ENCODE measurements at places on chromosomes 11 and 22. TPM values are rescaled to one million over a fixed set of nuclear protein-coding genes. Genes with fewer than 3 reads are reported as not detected.
A peak's percentile ranks its signal among the peaks of the same experiment; 100 is the strongest.

The DNAJC4 gene
- 22.7 TPM for total RNA-seq

The MRPL11 gene
- 32.7 TPM for total RNA-seq

The GRAP2 gene
- total RNA-seq: 6.9 TPM

The NFAM1 gene
- 14.4 TPM for total RNA-seq

The GCAT gene
- total RNA-seq: 17.2 TPM

The OR51E2 gene
- total RNA-seq: not detected

The C22orf15 gene
- 18.7 TPM for total RNA-seq

DNA sequence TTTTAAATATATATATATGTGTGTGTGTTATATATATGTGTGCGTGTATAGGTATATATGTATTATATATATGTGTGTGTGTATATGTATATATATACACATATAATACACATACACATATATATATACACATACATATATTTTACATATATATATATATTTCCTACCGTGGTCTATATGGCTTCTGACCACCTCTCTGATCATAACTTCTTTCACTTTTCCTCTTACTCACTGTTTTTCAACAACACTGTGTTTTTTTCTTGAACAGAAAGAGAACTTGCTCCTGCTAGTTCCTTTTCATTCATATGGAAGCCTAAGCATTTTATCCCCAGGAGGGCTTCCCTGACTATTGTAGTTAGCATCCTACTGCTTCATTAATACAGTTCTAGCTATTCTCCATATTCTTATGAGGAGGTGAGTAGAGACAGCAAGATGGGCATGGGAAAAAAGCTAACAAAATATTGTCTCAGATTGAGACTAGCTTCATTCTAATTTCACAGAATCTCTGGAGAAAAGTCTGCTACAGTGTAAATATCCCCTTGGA lies 38.5 kb upstream of the CTSC start:
- no peak for DNase-seq
- H3K27me3 ChIP-seq: no peaks in the 10 kb centered on the region
- no peaks in the 10 kb centered on the region for H3K4me1 ChIP-seq

GRCh38 chr22:30947816-30948454 lies 20.6 kb downstream of the MORC2 start:
- peaks cover 3% of the 10 kb centered on the region for H3K4me1 ChIP-seq
- DNase-seq: no peak
- peak overlapping the region; percentile 23 for H3K27ac ChIP-seq
- H3K4me3 ChIP-seq: no peak overlapping the region

DNA sequence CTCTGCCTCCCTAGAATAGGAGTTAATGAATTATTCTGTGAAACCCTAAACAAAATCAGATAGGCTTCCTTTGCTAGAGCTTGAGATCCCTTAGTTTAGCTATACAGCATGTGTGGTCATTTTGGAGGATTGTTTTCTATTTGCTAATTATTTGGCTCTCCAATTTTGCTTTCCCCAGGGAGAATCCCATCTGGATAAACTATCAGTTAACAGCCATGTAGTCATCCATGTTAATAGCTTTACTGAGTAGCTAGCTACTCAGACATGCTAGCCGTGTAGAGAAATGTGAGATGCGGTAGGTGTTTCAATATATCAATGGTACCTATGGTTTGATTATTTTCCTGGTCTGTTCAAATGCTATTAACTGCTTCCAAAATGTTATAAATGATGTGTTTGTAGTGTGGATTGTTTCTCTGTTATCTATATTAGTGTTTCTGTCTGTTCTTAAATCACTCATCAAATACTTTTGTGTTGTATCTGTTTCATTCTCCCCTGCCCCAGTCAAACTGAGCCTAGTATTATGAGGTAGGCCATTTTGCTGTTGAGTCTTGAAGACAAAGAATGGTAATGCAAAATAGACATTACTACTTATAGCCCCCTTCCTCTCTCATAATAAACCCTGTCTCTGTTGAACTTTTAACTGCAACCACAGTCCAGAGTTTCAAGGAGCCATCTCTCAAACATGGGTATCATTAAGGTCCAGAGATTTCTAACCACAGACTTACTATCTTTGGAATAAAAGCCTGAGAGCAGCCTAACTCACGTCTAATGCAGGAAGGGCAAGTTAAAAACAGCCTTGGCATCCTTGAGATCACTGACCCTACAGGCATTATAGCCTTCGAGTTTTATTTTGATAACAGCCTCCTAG lies 56.1 kb upstream of the GRAMD1B start:
- H3K27me3 ChIP-seq: no peaks in the 10 kb centered on the region
- no peaks in the 10 kb centered on the region for H3K36me3 ChIP-seq
- peak overlapping the region; percentile 87 for H3K27ac ChIP-seq
- H3K4me3 ChIP-seq: no peak overlapping the region

GRCh38 chr11:73667891-73668290 lies 21.5 kb downstream of the PLEKHB1 start:
- DNase-seq: no peak
- H3K4me3 ChIP-seq: no peak overlapping the region
- H3K27ac ChIP-seq: no peak overlapping the region
- no peaks in the 10 kb centered on the region for H3K36me3 ChIP-seq

- no peaks in the 10 kb centered on the region for H3K36me3 ChIP-seq
- no peaks in the 10 kb centered on the region for H3K27me3 ChIP-seq
- DNase-seq: no peak
- no peak overlapping the region for H3K27ac ChIP-seq
These were observed 231.6 kb downstream of the OPCML start for GRCh38 chr11:133300666-133301065.

DNA sequence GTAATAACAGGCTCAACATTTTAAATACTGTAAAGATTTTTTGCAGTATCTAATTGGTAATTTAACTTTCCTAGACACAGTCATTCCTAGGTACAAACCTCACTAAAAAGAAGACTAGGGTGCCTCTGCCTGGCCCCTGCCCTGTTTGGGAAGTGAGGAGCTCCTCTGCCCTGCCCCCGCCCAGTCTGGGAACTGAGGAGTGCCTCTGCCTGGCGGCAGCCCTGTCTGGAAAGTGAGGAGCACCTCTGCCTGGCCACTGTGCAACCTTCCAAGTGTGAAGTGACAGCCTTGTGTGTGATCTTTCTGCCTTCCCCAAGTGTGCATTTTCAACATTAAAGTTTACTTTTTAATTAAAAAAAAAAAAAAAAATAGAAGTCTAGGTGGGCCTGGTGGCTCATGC lies 4.2 kb downstream of the CHORDC1 start:
- no peak overlapping the region for H3K27ac ChIP-seq
- no peaks in the 10 kb centered on the region for H3K27me3 ChIP-seq
- no peak overlapping the region for H3K4me3 ChIP-seq
- no peak for DNase-seq

DNA sequence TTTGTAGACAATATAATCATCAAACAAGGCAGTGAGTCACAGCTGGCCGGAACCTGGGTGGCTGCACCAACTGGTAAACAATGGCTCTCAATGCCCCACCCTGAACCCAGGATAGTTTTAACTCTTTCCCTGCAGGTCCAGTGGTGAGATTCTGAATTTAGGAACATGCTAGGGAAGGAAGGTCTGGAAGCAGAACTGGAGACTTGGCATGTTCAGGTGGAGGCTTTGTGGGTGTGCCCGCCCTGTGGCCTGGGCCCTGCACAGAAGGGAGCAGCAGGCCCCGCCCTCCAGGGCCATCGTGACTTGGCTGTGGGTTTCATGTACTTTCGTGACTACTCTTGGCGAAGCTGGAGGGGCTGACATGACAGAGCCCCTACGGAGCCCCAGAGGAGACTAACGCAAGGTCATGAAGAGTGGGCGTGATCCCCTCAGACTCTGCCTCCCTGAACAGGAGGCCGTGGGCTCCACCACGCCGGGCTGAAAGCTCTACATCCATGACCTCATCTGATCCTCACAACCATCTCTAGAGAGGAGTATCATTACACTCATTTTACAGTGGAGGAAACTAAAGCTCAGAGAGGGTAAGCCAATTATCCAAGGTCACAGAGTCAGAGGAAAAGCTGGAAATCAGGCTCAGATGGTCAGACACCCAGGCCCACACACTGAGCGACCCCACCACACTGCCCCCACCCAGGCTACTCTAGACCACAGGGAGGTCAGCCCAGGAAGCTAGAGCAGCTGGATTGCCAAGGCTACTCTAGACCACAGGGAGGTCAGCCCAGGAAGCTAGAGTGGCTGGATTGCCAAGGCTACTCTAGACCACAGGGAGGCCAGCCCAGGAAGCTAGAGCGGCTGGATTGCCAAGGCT lies 27.3 kb downstream of the MAFF start:
- no peaks in the 10 kb centered on the region for H3K27me3 ChIP-seq
- no peaks in the 10 kb centered on the region for H3K4me1 ChIP-seq
- peak; percentile 24 for DNase-seq
- H3K4me3 ChIP-seq: no peak overlapping the region

GRCh38 chr22:26672060-26672471 lies 14.7 kb downstream of the MIAT start:
- DNase-seq: no peak
- H3K4me3 ChIP-seq: no peak overlapping the region
- H3K27me3 ChIP-seq: peaks cover 2% of the 10 kb centered on the region
- no peaks in the 10 kb centered on the region for H3K36me3 ChIP-seq
- H3K4me1 ChIP-seq: peaks cover 11% of the 10 kb centered on the region

- no peak overlapping the region for H3K27ac ChIP-seq
- no peaks in the 10 kb centered on the region for H3K4me1 ChIP-seq
- no peaks in the 10 kb centered on the region for H3K27me3 ChIP-seq
- no peaks in the 10 kb centered on the region for H3K36me3 ChIP-seq
- no peak for DNase-seq
These were observed 1717.1 kb upstream of the RAG2 start for GRCh38 chr11:38315151-38315550.

DNA sequence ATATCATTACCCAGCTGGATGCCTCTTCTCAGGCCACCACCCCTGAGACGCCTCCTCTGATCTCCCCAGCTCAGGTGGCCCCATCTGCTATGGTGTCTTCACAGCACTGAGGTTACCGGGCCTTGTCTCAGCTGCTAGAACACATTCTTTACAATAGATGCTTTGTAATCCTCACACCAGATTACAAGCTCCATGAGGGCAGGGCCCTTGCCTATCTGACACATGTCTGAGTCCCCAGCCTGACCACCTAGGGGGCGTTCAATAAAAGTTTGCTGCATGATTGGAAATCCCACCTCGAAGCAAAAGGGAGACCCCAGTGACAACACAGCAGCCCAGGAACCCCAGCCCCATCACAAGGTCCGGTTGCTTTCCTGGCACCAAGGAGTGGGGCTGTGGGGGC lies 2.0 kb downstream of the MACROD1 start:
- peaks cover 11% of the 10 kb centered on the region for H3K4me1 ChIP-seq
- H3K4me3 ChIP-seq: no peak overlapping the region
- no peaks in the 10 kb centered on the region for H3K36me3 ChIP-seq
- H3K27ac ChIP-seq: peak overlapping the region; percentile 4

DNA sequence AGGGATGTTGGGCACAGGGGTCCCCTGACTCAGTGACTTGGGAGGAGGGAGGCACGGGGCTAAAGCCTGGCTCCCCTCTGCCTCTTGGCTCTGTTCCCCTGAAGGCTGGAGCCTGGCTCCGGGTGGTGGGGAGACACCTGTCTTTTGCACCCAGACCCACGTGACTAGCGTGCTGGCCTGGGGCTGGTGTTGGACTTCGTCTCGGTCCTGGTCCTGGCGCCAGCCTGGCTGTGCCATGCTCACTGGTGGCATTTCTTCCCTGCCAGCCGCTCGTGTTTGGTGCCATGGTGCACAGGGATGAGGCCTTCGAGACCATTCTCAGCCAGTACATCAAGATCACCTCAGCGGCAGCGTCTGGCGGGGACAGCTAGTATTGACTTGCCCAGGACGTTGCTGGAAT lies 56.7 kb downstream of the GRAMD4 start:
- no peak for DNase-seq
- H3K36me3 ChIP-seq: no peaks in the 10 kb centered on the region
- no peak overlapping the region for H3K27ac ChIP-seq
- H3K27me3 ChIP-seq: no peaks in the 10 kb centered on the region
- peaks cover 12% of the 10 kb centered on the region for H3K4me1 ChIP-seq

GRCh38 chr22:29344137-29344536 lies 28.6 kb upstream of the RASL10A start:
- peak; percentile 46 for DNase-seq
- H3K4me3 ChIP-seq: no peak overlapping the region
- no peak overlapping the region for H3K27ac ChIP-seq
- H3K27me3 ChIP-seq: no peaks in the 10 kb centered on the region

- DNase-seq: peak; percentile 52
- H3K4me1 ChIP-seq: peaks cover 39% of the 10 kb centered on the region
- H3K36me3 ChIP-seq: no peaks in the 10 kb centered on the region
- H3K27ac ChIP-seq: no peak overlapping the region
These were observed 1.6 kb downstream of the NR1H3 start for GRCh38 chr11:47259232-47259977.

GRCh38 chr11:23555085-23555484 lies 694.8 kb upstream of the CCDC179 start:
- no peak overlapping the region for H3K27ac ChIP-seq
- no peaks in the 10 kb centered on the region for H3K4me1 ChIP-seq
- H3K36me3 ChIP-seq: no peaks in the 10 kb centered on the region
- H3K27me3 ChIP-seq: no peaks in the 10 kb centered on the region

- no peak overlapping the region for H3K27ac ChIP-seq
- no peaks in the 10 kb centered on the region for H3K27me3 ChIP-seq
- no peaks in the 10 kb centered on the region for H3K36me3 ChIP-seq
These were observed 442.9 kb downstream of the INSC start for GRCh38 chr11:15557457-15558230.

GRCh38 chr22:25109878-25110595 lies 89.6 kb upstream of the CRYBB3 start:
- H3K4me3 ChIP-seq: no peak overlapping the region
- no peak for DNase-seq
- no peaks in the 10 kb centered on the region for H3K4me1 ChIP-seq
- peak overlapping the region; percentile 84 for H3K27ac ChIP-seq
- no peaks in the 10 kb centered on the region for H3K36me3 ChIP-seq

GRCh38 chr22:41181349-41182241 lies 23.5 kb upstream of the L3MBTL2 start:
- H3K27me3 ChIP-seq: no peaks in the 10 kb centered on the region
- no peaks in the 10 kb centered on the region for H3K4me1 ChIP-seq
- peaks cover 2% of the 10 kb centered on the region for H3K36me3 ChIP-seq
- no peak for DNase-seq
- no peak overlapping the region for H3K4me3 ChIP-seq

DNA sequence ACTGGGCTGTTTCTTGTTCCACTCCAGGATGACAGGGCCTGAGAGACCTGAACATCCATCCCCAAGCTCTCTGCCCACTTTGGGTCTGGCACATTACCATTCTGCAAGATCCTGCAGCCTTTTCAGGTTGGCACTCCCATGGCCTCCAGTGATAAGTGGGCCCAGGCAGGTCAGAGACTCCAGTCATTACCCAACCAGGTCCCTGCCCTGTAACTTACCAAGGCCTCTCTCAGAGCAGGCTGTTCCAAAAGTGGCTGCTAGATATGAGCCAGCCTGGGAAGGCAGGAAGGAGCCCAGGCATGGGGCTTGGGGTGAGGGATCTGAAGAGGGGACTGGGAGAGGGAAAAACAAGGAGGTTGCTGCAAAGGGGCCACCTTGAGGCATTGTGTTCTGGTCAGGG lies 35.9 kb downstream of the KCNQ1OT1 start:
- H3K27ac ChIP-seq: no peak overlapping the region
- H3K4me1 ChIP-seq: peaks cover 3% of the 10 kb centered on the region
- no peaks in the 10 kb centered on the region for H3K27me3 ChIP-seq
- no peak for DNase-seq
